AML-193 (cell line): ENCODE measurements at places on chromosomes 7 and 10.

GRCh38 chr10:104090611-104091010, 4.9 kb upstream of the COL17A1 start:
- DNase-seq, result no peak

DNA sequence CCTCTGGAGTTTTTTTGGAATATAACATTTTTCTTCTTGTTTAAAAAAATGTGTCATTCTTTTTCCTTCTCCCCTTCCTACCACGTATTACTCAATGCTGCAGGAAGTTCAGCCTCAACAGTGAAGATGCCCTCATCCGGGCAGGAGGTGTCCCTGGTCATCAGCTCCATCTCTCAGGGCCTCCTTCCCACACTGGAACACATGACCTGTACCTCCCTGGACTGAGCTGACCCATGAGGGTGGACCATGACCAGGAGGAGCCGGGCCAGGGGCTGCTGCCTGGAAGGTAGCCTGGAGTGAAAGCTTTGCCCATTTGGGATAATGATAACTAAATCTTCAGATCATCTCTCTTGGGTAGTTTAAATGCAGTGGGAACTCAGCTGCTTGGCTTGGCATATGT, 316.5 kb upstream of the ZMIZ1 start:
- no peak for DNase-seq

DNA sequence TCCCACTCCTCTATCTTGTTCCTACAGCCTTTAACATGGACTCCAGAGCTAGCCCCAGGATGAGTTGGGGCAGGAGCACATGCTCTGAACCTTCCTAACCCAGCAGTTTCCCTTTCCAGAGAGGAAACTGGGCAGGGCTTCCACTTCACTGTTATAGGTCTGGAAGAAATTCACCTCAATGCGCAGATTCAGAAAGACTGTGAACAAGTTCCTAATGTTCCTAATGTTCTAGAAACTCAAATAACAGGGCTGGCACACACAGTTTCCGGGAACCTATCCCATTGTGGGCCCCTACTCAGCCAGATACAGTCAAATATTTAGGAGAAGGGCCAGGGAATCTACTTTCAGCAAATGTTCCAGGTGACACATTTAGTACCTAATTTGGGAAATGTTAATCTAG, 29.7 kb downstream of the ABCC2 start:
- DNase-seq, result no peak

DNA sequence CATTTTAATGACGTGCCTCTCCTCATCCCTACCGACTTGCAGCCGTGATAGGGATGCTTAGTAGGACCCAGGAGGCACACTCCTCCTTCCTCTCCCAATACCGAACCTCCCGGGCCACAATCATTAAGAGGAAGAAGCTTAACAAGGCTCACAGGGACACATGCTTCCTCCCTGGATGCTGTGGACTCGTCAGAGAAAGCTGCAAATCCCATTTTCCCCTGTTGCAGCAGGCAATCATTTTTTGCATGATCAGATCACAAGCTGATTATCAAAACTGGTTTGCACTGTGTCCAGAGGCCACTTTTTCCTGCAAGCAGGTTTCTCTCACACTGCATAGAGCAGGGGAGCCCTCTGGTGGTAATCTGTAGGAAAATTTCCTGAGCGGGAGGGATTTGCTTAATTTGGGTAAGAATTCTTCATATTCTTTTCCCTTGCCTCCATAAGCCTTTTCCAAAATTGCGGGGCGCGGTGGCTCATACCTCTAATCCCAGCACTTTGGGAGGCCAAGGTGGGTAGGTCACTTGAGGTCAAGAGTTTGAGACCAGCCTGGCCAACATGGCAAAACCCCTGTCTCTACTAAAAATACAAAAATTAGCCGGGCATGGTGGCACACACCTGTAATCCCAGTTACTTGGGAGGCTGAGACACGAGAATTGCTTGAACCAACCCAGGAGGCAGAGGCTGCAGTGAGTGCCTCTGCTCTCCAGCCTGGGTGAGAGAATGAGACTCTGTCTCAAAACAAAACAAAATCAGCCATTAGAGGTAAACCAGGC, 16.1 kb upstream of the LAMB4 start:
- peak; percentile 55 for DNase-seq

DNA sequence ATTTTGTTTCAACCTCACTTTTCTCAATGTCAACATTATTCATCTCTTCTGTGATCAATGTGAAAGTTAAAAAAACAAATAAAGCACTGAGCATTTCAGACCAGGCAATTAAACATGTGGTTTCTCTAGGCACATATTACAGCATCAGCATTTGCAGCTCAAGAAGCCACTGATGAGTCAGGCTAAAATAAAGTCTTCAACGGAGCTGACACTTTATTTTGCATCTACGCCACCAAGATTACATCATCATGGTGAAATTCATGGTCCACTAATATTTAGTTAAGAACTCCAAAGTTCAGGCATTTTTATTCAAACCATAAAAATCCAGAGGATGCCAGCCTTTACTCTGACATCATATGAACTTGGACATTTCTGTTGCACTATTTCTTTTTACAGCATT, 33.0 kb downstream of the MAGI2 start:
- DNase-seq, result no peak

GRCh38 chr7:82053453-82054032, 283.7 kb upstream of the HGF start:
- DNase-seq, result no peak
